ENCODE measurements at places on chromosomes 5 and 9.

DNA sequence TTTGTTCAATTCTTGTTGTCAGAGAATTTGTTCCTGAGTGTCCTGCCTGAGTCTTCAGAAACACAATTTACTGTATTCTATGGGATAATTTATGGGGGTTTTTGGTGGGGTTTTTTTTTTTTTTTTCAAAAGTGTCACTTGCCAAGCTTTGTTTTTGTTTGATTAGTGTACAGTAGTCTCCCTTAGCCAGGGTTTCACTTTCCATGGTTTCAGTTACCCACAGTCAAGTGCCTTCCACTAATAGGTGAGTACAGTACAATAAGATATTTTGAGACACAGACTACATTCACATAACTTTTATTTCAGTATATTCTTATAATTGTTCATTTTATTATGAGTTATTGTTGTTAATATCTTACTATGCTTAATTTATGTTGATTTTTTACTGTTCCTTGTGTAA is 25.0 kb upstream of the AUH start:
- DNase-seq = no peak

GRCh38 chr5:141778206-141778605 is 96.2 kb upstream of the ARAP3 start:
- DNase-seq = no peak

DNA sequence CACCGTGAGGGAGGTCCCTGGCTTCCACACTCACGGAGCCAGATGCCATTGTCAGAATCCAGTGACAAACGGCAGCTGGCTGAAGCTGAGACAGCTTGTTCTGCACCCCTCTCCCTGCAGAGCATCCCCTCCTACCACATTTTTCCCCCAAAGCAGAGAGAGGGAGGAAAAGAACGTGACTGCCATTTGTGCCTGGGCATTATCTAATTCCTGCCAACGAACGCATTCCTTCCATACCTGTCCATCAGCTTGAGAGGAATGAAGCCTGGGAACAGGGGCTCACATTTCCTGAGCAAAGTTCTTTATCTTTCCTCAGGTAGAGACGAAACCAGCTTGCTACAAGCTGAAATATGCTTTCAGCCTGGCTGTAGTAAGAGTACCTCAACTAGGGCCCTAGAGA is 175.4 kb downstream of the SLIT3 start:
- no peak for DNase-seq

DNA sequence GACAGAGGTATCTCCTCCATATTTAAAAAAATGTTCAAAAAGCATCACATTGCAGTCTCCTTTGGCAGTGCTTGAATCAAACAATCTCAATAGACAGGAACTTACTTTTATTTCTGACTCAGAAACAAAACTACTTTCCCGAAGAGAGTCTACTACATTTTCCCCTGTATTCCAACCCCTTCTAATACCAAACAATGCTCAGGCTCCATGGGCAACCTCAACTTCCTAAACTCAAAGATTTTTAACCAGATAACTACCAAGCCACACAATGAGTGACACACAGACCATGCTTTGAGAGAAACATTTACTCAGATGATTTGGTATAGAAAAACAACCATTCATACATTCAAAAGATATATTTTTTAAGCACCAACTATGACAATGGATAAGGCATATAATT is 70.5 kb downstream of the APBA1 start:
- DNase-seq = no peak

GRCh38 chr5:123483446-123484077 is 28.4 kb upstream of the CSNK1G3 start:
- DNase-seq = no peak

GRCh38 chr5:168457542-168457941 is 28.7 kb upstream of the RARS1 start:
- no peak for DNase-seq

DNA sequence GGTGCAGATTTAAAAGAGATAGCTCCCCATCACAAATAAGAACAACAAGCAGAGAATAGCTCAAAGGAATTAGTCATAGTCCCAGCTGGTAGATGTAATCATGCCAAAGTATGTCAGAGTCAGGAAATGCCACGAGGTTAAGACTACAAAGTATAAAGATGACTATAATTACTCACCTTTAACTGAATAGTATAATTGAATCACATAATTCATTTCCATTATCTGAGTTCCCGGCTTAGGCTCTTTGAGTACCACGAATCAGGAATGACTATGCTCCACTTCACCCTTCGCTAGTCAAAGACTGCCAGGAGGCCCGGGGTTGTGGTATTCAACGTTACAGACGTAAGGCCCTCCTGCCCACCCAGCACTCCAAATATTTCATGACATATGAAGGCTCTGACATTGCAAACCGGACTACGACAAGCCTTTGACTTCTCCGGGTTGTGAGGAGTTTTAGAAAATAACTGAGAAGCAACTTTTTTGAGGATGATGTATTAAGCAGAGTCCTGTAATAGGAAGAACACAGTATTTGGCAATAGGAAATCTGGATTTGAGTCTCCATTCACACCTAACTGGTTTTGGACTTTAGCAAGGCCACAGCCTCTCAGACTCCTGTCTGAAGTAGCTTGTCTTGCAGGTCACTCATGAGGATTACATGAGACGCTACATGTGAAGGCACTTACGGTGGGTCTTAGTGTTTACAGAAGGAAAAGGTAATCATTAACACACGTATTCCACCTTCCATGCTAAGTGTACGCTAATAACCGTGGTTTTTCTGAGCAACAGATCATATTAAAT is 64.6 kb downstream of the ENC1 start:
- no peak for DNase-seq
